ENCODE measurements at places on chromosomes 3 and 15. TPM values are rescaled to one million over a fixed set of nuclear protein-coding genes. Genes with fewer than 3 reads are reported as not detected.

GRCh38 chr3:117547956-117548550 lies 838.5 kb downstream of the TUSC7 start:
- no peak for DNase-seq

GRCh38 chr3:172043233-172043632 lies 3.9 kb downstream of the FNDC3B start:
- DNase-seq, result no peak

- no peak for DNase-seq
Observed at GRCh38 chr15:50180091-50180490, 1.9 kb upstream of the SLC27A2 start.

The CYP19A1 gene
- total RNA-seq, result not detected

DNA sequence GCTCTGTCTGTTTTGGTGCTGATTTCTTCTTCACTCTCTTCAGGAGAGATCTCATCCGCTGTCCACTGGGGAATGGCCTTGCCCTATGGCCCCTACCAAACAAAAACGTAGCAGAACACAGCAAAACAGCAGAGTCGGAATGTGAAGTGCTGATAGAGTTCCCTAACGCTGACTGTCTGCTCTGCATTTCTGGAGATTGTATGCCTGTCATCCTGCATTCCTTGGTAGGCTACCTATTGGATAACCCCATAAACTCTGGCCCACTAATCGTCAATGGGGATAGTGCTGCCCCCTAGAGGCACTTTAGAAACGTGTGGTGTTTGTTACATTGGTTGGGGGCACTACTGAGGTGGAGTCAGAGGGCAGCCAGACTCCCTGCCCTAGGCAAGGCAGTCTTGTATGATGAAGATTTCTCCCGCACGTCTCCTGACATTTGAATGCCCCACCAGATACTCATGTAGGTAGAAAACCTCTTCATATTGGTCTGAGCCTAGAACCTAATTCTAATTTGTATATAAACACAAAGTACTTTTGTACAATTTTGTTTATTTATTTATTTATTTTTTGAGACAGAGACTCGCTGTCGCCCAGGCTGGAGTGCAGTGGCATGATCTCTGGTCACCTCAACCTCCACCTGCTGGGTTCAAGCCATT lies 15.6 kb upstream of the MAGEF1 start:
- DNase-seq, result peak; percentile 34

The SLC24A5 gene
- total RNA-seq, result not detected

The HESX1 gene
- total RNA-seq, result not detected

DNA sequence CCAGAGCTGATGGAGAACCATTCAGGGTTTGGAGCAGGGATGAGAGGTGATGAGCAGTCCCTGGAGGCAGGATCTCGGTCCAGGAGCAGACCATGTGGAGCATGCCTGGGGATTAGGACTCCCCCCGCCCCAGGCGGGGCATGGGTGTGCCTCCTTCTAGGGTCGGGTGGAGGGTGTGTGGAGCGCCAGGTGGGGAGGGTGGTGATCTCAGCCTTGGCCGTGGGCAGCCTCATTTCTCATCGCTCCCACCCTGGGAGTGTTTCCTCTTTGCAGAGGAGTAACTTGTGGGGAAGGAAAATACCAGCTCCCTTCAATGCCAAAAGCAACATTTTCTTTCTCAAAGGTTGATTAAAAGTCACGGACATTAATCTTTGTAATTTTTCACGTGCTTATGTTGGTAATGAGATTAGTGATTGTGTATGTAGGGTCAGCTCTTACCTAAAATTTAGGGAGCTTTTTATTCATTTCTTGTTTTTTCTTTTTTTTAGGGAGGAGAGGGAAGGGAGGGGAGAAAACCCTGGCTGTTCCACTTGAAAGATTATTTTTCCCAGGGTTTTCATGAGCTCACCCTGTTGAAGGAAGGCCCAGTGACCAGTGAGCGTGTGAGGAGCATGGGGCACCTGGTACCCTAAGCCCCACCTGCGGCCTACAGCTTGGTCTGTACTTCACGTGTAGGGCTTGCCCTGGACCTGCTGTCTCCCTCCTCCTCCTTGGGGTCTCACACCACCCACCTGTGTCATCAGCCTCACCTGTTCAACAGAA lies 11.0 kb downstream of the FBLN2 start:
- no peak for DNase-seq

DNA sequence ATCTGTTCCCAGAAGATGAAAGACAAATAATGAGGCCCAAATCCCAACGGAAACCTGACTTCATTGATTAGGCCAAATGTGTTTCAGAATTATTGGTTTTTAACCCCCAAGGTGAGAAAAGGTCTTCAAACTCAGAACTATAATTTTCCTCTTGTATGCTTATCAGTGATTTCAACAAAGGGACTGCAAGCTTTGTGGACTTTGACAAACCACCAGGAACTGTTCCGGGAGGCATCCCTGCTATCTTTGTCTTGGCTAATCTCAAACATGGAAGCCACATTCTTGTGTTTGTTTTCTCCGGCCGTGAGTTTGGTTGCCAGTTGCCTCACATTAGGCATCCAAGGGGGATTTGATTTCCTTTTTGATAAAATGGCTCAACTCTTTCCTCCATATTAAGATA lies 19.5 kb downstream of the ARHGEF3 start:
- DNase-seq, result no peak

The WNT7A gene
- 21.8 TPM for total RNA-seq

The CLDN1 gene
- total RNA-seq, result not detected

GRCh38 chr3:966341-966740 lies 126.5 kb upstream of the CNTN6 start:
- DNase-seq, result no peak

DNA sequence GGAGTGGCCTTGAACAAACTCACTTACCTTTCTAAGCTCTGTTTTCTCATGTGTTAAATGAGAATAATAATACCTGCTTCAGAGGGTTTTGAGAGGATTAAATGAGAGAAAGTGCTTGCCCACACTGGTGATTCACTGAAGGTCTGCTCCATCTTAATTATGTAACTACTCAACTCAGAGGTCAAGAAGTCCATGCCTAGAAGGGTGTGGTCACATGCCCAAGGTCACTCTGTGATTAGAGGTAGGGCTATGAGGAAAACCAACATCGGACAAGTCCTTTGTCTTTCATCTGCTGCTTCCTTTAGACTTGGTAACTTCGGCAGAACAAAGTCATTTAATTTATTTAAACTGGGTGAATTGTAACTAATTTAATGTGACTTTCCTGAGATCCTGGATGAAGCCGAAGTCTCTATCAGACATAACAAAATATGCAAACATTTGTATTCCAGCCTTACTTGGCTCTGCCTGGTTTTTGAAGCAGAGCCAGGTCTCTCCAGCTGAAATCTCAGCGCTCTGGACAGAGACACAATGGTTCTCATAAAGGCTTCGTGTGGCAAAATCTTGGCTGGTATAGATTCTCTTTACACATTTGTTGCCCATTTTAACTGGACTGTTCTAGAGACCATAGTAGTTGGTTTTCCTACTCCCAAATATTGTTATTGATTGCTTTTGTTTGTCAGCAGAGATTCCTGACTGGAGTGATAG lies 3.0 kb downstream of the CHRNA7 start:
- no peak for DNase-seq

- DNase-seq, result no peak
Observed at GRCh38 chr3:139499536-139499935, 23.2 kb upstream of the RBP2 start.

GRCh38 chr15:49898097-49898496 lies 220.9 kb downstream of the ATP8B4 start:
- no peak for DNase-seq

DNA sequence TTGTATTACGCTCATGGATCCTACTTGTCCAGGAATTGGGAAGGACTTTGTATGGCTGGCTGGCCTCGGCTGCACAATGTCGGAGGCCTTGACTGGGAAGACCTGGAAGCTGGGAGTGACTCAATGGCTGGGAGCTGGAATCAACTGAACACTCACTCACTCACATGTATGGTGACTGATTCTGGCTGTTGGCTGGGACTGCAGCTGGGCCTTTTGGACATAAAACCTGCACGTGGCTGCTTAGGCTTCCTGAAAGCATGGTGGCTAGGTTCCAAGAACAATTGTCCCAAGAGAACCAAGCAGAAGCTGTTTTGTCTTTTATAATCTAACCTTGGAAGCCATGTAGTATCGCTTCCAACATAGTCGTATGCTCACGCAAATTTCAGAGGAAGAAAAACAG lies 38.0 kb upstream of the CMTM8 start:
- no peak for DNase-seq

DNA sequence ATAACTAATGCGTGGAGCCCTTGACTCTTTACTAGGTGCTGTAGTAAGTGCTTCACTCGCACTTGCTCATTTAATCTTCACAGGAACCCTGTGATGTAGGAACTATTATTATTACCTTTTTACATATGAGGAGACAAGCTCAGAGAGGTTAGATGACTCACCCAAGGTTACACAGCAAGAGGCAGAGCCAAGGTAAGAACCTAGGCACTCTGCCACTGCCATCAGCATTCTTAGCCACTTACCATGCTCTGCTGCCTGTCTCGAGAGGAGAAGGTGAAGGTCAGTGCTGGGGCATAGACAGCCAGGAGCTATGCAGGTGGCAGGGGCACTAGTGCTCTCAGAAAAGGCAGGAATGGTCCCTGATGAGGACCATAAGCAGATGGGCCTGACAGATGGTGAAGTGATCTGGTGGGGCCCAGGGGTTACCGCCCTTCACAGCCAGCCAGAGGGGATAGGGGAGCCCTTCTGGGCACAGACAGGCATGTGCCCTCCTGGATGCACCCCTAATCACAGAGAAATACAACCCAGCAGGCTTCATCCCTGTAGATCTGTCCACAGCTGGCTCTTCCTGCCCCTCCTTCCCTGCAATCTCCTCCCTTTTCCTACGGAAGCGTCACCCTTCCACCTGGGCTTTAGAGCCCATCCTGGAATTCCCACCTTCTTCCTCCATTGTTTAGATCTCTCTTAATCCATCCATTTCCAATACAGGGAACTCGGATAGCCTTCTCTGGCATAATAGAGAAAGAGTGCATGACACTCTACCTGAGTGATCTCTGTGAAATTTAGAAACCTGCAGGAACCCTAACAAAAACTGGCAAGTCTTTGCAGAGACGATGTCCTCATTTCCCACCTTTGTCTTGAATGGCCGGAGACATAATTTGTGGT lies 26.9 kb downstream of the ABTB1 start:
- DNase-seq, result no peak

The EOMES gene
- total RNA-seq, result 0.67 TPM

The SH2D7 gene
- not detected for total RNA-seq

The MED12L gene
- 4.9 TPM for total RNA-seq

The CIP2A gene
- 4.1 TPM for total RNA-seq

DNA sequence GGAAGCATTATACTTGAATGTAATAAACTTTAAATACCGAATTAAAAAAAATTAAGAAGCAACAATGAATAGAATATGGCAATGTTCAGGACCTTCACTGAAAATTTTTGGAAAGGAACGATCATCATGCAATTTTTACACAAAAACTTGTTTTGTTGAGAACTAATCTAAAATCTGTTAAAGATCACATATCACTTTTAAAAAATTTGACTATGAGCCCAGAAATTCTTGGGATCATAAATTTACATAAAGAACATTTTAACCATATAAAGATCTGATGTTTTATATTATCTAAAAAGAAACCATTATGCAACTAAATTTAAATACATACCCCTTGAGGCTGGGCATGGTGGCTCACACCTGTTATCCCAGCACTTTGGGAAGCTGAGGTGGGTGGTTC lies 76.2 kb upstream of the MELTF start:
- no peak for DNase-seq

- no peak for DNase-seq
Observed at GRCh38 chr3:54875596-54876268, 52.1 kb downstream of the LRTM1 start.

All from naive thymus-derived CD4-positive, alpha-beta T cell (primary cell).